A549 treated with dexamethasone at 1 μM for 4 hours (cell line): ENCODE measurements at places on chromosomes 4 and X. TPM values are rescaled to one million over a fixed set of nuclear protein-coding genes. Genes with fewer than 3 reads are reported as not detected.

Gene ARR3
- total RNA-seq, result not detected in 5 replicates

Gene ETDA
- not detected in 5 replicates for total RNA-seq

Gene RPA4
- total RNA-seq, result 0.14 to 0.43 TPM (median 0.22 TPM) in 5 replicates

Gene HSFX2
- 0.08 to 0.38 TPM (median 0.19 TPM) in 3 of 5 replicates, not detected in the others for total RNA-seq

Gene GUCY1A1
- not detected in 5 replicates for total RNA-seq

Gene TEX11
- not detected in 5 replicates for total RNA-seq

Gene TRPC3
- 0.04 to 0.11 TPM (median 0.09 TPM) in 5 replicates for total RNA-seq

Gene KLF8
- total RNA-seq, result 0.02 to 0.04 TPM (median 0.03 TPM) in 3 of 5 replicates, not detected in the others

Gene STATH
- not detected in 5 replicates for total RNA-seq
